ENCODE measurements at places on chromosomes 11 and 22. TPM values are rescaled to one million over a fixed set of nuclear protein-coding genes. Genes with fewer than 3 reads are reported as not detected.

CDC42EP2 gene
- 23.1 TPM for total RNA-seq

- no peaks in the 10 kb centered on the region for H3K27me3 ChIP-seq
- no peak overlapping the region for H3K27ac ChIP-seq
These were observed 7.4 kb downstream of the CLNS1A start for GRCh38 chr11:77630157-77630710.

- no peaks in the 10 kb centered on the region for H3K27me3 ChIP-seq
- peaks cover 12% of the 10 kb centered on the region for H3K4me1 ChIP-seq
- H3K27ac ChIP-seq: no peak overlapping the region
- DNase-seq: no peak
- H3K36me3 ChIP-seq: peaks cover 23% of the 10 kb centered on the region
These were observed 2.2 kb upstream of the RANBP1 start for GRCh38 chr22:20113551-20114310.

DNA sequence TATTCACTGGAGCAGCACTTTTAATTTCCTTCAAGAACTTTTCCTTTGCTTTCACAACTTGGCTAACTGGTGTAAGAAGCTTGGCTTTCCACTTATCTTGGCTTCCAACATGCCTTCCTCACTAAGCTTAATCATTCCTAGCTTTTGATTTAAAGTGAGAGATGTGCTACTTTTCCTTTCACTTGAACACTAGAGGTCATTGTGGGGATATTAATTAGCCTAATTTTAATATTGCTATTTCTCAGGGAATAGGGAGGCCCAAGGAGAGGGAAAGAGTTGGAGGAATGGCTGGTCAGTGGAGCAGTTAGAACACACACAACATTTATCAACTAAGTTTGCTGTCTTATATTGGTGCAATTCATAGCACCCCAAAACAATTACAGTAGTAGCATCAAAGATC, 24.6 kb upstream of the CCDC90B start:
- no peaks in the 10 kb centered on the region for H3K4me1 ChIP-seq
- no peak overlapping the region for H3K4me3 ChIP-seq
- DNase-seq: no peak

DNA sequence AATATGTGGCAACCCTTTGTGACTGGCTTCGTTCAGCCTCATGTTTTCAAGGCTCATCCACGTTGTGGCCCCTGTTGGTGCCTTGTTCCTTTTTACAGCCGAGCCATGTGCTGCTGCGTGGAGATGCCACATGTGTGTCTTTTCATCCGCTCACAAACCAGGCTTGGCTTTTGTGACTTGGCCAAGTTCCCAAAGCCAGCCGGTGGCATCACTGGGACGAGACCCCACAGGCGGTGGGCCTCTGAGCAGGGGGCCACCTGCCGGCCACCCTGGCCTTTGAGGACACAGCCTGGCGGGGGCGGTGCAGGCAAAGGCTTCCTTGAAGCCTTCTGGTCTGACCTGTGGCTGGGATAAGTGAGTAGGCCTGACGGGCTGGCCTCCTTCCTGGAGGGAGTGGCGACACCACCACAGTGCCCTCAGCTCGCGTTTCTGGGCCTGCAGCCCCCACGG, 10.5 kb downstream of the GRK2 start:
- H3K27ac ChIP-seq: peak overlapping the region; percentile 83
- H3K36me3 ChIP-seq: peaks cover 6% of the 10 kb centered on the region
- peaks cover 39% of the 10 kb centered on the region for H3K4me1 ChIP-seq
- no peaks in the 10 kb centered on the region for H3K27me3 ChIP-seq
- H3K4me3 ChIP-seq: no peak overlapping the region
- DNase-seq: no peak

- H3K4me3 ChIP-seq: no peak overlapping the region
- no peaks in the 10 kb centered on the region for H3K36me3 ChIP-seq
- peaks cover 7% of the 10 kb centered on the region for H3K27me3 ChIP-seq
- no peak overlapping the region for H3K27ac ChIP-seq
- no peak for DNase-seq
These were observed 201.2 kb downstream of the NTM start for GRCh38 chr11:131571571-131571970.

GRCh38 chr11:93573184-93573583, 30.0 kb upstream of the SMCO4 start:
- peaks cover 16% of the 10 kb centered on the region for H3K4me1 ChIP-seq
- no peaks in the 10 kb centered on the region for H3K27me3 ChIP-seq
- no peaks in the 10 kb centered on the region for H3K36me3 ChIP-seq
- no peak overlapping the region for H3K27ac ChIP-seq
- DNase-seq: no peak

DNA sequence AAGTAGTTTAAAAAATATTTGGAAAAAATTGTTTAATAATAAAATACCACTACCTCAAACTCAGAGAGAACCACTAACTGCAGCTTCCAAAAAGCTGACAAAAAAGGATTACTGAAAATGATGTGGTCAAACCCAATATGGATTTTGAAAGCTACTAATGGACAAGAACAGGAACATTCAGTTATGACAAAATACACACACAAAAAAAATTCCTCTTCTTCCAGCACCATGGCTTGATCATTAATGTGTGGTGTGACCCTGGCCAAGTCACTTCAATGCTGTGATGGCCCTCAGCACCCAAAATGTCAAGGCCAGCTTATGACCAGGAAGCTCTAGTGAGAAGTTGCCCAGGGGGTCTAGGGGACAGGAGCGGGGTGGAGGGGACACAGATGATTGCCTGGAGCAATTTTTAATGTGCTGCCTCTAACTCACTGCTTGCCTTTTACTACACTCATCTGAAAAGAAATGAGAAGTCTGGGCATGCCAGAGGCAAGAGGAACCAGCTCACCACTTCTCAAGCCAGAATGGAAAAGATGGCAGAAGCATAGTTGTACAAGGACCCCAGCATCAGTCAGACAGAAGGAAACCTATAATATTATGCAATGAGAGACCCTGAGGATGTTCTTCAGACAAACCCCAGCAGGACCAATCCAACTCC, 2.2 kb downstream of the SMCO4 start:
- no peaks in the 10 kb centered on the region for H3K36me3 ChIP-seq
- H3K27ac ChIP-seq: no peak overlapping the region
- H3K4me1 ChIP-seq: peaks cover 18% of the 10 kb centered on the region
- no peak overlapping the region for H3K4me3 ChIP-seq
- peaks cover 5% of the 10 kb centered on the region for H3K27me3 ChIP-seq

DNA sequence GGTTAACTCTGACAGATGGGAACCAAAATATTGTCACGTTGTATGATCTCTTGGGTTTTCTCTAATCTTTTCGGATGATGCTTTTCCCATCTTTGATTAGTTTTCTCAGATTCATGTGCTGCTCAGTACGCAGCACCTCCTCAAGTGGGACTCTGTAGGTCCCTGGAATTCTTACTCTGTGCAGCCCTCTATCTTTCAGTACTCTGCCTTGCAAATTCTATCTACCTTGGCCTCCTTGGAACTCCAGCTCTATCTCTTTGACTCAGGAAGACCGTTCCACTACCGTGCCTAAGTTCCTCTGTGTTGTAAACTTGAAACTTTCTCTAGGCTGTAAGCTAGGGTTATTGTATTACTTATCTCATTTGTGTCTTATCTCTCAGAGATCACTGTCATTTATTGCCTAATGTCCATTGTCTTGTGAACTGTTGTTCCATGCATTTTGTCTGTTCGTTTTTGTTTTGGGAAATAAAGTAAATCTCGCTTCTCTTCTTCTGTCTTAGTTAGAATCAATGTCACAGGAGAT, 20.1 kb upstream of the CHORDC1 start:
- H3K27me3 ChIP-seq: peaks cover 53% of the 10 kb centered on the region
- DNase-seq: no peak
- H3K4me3 ChIP-seq: no peak overlapping the region
- H3K4me1 ChIP-seq: no peaks in the 10 kb centered on the region

SCGB1D2 gene
- total RNA-seq: not detected
